ENCODE measurements at places on chromosomes 3 and 15.

DNA sequence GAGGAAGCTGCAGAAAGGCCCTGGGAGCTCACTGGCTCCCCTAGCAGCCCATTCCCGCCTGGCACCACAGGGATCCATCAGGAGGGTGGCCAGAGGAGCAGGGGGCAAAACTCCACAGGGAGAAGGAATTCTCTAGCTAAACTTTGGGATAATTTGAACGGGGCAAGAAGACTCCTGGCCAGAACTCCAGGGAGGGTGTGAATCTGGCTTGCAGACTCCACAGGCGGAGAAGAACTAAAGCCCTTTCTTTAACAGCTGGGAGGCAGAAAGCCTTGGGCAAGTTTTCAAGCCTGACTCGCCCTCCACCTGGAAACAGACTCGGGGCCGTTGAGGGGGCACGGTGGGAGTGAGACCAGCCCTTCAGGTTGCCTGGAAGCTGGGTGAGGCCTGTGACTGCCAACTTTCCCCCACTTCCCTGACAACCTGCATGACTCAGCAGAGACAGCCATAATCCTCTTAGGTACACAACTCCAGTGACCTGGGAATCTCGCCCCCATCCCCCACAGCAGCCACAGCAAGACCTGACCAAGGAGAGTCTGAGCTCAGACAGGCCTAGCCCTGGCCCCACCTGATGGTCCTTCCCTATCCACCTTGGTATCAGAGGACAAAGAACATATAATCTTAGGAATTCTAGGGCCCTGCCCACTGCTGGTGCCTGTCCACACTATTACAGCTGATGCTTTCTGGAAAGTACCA is 28.6 kb downstream of the SLC27A2 start:
- DNase-seq = no peak

DNA sequence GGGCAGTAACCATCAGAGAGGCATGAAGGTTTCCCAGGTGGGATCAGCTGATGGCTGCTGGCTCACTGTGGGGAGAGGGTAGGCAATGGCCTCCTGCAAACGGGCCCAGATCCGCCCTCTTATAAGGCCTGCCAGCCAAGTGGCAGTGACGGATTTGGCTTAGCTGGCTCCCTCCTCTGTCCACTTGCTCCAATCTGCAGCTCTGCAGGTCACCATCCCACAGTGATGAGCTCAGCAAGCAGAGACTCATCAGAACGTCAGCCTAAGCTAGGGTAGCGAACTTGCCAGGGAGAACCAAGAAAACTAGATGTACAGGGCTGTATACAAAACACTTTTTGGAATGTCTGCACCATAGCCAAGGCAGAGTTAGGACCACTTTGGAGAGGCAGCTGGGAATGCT is 62.8 kb upstream of the DCLK3 start:
- DNase-seq = no peak

DNA sequence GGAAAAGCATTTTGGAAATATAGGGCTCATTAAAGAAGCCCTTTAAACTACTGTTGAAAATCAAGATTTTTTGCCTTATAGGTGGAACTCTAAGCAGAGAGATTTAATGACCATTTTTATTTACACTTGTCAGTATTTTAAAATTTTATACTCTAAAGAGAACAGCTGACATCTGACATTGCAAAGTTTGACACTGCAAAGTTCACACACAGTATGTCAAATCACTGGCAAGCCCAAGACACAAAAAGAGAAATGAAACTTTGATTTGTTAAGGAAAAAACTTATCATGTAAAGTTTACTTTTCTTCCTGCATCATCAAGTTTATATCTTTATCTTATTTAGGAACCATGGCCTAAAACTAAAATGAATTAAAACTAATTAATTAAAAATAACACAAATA is 40.2 kb downstream of the DPH6 start:
- DNase-seq = no peak

DNA sequence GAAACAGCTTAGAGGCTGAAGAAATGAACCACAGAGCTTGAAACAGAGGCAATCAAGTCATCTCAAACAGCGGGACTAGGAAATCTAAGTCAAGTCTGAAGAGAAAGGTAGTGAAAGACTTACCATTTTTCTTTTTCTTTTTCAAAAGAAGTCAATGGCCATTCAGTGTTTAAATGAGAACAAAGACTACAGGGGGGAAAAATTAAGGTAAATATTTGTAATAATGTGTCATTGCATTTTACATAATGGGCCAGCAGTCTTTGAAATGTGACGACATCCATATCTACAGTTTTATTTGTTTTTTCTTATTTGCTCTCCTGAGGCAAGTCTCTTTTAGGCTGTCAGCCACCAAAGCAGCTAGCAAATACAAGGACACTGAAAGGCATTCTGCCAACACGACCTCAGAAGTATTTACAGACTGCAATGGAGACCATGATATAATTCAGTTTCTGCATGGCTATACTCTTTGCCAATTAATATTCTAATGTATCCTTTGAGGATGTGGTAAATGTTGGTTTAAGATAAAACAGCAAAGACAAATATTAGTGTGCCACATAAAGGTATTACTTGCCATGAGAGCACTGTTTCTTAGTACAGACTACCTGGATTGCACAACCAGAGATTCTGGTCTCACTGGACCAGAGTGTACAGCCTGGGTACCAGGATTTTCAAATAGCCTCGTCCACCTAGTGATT is 307.0 kb upstream of the THBS1 start:
- no peak for DNase-seq

DNA sequence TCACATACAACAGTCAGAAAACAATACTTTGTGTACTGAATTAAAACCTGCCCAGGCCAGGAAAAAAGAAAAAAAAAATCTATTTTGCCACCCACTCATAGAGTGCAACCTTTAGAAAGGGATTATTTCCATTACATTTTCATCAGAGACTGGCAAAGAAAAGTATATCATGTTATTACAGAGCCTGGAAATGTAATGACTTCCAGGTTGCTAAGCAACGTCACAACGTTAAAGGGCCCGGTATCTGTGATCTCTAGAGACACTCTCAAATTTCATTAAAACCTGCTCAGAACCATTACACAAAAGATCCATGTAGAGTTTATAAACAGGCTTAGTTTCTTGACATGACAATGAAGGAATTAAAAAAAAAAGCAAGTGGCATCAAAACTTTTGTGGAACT is 170.5 kb downstream of the CTNNB1 start:
- DNase-seq = no peak

Measured in T follicular helper cell (primary cell).